AG08395 (cell line): ENCODE measurements at places on chromosomes 2 and 18.
A peak's percentile ranks its signal among the peaks of the same experiment; 100 is the strongest.

DNA sequence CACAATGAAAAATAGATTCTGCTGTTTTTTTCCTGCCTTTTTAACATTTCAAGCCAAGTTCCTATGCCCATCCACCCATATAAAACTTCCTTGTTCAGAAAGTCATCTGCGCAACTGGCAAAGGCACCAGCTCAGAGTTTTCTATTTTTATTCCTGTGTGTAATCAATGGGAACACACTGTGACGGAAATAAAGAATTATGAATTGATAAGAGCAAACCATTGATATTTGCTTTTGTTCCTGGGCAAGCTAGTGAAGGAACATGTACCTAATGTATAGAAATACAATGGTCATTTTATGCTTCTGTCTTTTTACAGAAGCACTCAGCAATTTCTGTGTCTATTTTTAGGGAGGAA lies 30.8 kb upstream of the AAK1 start:
- DNase-seq: no peak

DNA sequence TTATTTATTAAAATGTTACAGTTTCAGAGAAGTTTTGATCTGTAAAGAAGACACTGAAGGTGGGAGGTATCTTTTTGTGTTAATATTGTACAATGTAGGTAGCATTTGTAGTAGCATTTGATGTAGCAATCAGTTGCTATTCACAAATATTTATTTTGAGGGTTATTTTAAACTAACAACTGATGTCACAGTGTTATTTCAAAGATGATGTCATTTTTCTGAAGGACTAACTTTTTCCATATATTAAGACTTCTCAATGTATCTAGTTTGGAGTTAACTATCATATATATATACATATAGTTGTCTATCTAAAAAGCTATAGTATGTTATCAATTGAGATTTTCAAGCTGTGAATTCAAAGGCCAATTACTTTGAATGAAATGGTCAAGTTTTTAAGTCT lies 1003.3 kb downstream of the DSC3 start:
- DNase-seq: no peak

DNA sequence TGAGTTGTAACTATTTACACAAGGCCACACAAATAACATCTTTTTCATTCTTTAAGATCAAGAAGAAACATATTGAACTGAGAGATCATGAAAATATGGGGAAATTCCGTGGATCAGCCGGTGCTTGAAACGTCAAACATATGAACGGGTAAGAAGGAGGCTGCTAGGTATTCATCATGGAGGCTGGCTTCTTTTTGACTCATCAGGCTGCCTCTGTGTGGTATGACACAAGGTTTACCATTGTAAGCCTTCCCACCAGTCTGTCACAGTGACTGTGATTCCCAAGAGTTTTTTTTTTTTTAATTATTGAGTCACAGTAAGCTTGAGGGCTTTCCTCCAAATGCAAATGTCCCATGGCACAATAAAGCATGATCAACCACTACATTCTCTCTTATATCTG lies 506.9 kb downstream of the BCL11A start:
- no peak for DNase-seq

DNA sequence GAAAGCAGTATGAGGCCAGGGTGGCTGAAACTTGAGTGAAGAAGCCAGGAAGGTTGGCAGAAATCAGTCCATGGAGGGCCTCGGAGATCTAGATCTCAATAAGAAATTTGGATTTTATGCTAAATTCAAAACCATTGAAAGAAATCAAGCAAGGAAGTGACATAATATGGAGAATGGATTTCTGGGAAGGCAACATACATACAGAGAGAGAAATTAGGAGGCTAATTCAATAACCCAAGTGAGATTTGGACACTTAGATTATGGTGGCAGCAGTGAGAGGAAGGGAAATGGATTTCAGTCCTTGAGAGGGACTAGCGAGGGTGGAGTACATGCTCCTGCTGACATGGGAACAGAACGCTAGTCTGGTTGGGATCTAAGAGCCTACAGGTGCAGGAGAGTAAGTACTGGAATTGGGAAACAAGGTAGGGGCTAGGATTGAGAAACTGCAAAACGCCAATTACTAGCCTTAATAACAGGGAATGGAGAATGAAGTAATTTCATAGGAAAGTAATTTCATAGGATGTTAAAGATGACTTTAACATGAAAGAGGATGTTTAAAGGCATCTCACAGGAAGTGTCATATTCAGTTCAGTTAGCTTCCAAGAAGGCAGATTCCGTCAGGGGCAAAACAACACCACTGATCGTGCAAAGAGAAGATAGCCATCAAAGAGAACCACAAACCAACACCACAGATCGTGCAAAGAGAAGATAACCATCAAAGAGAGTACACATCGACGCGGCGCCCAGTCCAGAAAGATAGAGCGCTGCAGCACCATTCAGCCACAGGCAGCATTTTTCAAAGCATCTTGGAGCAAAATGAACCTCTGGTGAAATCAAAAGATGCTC lies 27.2 kb downstream of the CDKL4 start:
- no peak for DNase-seq

DNA sequence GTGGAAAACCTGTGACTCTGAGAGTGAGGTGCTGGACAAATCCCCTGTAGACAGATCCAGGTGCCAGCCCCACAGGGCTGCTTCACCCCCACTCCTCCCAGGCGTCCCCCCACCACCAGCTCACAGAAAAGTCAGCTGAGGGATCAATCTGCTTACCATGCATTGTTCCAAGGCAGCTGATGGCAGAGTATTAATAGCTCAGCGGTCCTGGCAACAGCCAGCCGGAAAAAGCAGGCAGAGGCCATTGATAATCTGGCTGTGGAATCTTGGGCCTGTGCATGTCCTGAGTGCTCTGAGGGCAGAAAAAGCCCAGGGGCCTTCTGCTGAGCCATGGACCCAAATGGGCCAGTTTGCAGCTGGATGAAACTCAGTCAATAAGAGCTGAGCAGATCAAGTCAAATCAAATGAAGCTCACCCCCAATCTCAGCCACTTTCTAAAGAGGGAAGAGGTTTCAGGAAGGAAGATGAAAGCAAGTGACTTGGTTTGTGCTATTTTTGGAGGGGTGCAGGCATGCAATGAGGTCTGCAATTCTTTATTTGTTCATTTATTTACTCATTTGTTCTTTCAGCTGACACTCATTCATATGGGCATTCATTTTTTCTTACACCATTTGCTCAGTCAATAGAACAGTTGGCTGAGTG lies 63.4 kb downstream of the GYPC start:
- no peak for DNase-seq

DNA sequence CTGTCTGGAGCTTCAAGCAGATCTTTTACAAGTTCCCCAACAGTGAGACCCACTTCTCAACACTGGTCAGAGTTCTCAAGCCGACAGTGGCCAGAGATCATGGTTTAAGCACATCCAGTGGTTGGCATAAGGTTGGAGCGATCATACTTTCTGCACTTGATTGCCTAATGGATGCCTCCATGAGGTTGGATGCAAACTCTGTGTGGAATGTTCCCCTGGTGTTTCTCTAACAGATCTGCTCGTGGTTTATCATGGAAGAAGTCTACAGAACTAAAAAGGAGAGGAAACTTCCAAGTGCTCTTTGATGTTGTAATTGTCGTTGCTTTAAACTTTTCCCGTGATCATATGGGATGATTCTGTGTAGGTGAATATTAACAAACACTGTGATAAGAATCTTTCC lies 60.7 kb downstream of the SH3RF3 start:
- no peak for DNase-seq

DNA sequence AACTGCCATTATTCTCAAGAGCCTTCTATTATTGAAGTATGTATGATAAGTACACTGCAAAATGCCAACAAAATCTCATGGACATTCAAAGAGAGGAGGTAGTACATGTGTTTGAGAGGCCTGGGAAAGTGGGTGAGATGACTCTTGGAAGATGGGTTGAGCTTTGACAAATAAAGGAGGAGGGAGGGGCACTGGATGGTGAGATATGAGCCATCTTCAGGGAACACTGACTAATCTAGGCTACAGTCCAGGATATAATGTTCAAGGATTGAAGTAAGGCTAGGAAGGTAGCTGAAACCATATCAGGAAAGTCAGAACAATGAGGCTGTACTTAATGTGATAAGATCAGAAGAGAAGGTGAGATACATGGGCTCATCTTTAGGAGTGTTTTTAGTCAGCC lies 559.7 kb downstream of the ZEB2 start:
- DNase-seq: no peak

DNA sequence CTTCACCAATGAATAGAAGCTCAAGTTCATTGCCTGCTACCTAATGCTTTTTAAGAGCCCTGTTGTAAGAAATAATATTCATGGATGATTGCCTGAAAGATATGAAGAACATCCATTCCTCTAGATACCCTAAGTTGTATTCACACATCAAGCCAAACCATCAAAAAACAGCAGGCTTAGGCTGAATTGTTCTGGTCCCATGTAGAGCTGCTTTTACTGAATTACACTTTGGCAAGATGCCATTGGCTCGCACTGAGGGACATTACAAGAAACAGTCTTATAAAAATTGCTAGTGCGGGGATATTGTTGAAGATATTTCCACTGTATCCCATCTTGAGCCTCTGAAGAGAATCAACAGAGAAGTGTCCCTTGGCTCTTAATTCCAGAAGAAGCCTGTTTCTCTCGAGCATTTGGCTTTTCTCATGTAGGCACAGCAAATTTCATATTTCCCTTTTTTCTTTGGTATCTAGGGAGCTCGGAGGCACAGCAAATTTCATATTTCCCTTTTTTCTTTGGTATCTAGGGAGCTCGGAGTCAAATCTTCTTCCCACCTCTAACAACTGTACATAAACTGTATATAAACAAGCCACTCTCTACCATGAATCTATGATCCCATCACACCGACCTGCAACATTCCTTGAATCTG lies 107.5 kb downstream of the COLEC12 start:
- no peak for DNase-seq

GRCh38 chr2:136844546-136844945 lies 79.2 kb downstream of the THSD7B start:
- no peak for DNase-seq

DNA sequence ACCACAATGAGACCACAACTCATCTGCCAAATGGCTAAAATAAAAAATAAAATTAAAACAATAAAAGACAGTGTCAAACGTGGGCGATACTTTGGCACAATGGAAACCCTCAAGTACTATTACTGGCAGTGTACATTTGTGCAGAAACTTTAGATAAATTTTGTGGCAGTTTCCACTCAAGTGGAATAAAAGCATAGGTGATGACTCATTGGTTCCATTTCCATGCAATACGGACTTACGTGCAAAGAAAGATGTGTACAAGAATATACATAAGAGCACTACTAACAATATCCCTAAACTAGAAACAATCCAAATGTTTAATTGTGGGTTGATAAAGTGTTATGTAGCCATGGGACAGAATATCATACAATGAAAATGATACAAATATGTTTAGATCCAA lies 259.0 kb upstream of the HNMT start:
- DNase-seq: no peak

DNA sequence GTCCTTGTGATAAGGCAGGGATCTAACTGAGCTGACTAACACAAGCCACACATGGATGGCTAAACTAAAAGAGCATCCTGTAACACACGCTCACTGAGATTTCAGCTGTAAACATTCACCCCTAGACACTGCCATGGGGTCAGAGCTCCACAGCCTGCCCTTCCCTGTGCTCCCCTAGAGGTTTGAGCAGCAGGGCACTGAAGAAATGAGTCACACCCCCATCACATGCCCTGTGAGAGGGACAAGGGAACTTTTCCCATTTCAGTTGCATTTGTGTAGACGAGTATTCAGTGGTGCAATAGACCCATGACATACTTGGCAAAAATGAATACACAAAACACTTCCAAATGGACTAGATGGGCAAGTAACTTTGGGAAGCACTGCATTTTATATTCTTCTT lies 402.4 kb upstream of the LRRTM1 start:
- DNase-seq: no peak

DNA sequence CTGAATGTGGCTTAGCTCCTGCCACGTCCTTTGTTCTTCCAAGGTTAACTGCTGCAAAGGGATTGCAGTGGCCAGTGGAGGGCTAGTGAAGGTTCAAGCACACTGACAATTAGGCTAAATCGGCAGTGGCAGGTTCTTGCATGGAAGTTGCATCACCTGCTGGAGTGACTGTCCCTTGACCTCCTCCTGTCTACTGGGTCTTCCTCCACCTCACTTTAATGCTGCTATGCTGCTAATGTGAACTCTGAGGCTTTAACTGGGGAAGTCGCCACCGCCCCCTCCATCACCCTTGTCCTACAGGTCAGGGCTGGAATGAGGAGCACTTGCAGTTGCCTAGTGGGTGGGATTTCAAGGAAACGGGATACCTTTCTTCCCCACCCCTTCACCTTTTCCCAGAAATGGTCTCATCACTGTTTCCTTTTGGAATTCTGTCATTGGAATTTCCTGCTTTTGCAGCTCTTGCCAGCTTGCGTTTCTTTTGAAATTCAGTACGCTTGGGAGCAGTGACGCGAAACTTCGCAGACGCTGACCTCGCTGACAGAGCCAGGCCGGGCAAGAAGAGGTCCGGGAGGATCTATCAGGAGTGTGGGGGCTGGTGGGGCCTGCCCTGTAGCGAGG lies 150.3 kb downstream of the SH3RF3 start:
- DNase-seq: no peak

GRCh38 chr2:202005272-202005887 lies 28.3 kb upstream of the FZD7 start:
- DNase-seq: no peak

DNA sequence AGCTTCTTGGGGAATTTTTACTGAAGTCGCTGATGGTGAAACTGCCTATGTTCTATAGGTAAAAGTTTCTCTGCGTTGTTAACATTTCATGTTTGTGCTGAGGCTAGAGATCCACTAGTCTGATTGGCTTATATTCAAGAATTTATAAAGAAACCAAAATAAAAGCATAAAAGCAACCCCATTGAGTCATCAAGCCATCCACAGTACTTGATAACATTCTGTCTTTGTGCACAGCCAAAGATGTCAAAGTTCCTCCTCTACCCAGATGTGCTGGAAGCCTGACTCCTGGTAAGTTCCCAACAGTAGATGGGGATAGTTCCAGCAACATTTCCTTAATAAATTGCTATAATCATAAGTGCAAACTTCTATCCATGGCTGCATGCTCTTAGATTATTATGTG lies 107.8 kb downstream of the TANC1 start:
- DNase-seq: peak; percentile 76

- DNase-seq: no peak
These were observed 81.2 kb downstream of the ORC4 start for GRCh38 chr2:147939313-147939712.

DNA sequence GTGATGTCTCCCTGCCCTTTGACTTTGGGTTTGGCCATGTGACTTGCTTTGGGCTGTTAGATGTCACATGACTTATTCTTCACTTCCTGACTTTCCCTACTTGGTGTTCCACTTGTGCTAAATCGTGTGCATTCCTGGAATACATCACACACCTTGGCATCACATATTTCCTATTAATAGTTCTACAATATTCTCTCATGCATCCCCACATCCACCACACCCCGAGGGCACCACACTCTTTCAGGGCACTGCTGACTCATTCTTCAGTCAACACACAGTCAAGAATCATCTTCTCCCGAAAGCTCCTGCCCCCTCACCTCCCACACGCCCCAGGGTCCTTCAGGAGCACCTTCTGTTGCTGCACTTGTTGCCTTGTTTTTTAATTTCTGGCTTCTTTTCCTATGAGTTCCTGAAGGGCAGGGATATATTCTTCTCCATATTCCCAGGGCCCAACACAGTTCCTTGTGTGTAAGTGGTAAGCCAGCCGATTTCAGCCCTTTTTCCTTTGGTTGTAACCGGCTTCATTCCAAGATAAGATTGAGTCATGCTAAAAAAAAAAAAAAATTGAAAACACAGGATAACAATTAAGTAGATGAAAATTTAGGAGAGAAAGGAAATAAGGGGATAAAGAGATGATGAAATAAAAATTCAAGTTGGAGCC lies 341.4 kb downstream of the SLC4A3 start:
- no peak for DNase-seq

- peak; percentile 19 for DNase-seq
These were observed 69.0 kb downstream of the REV1 start for GRCh38 chr2:99420751-99421299.
